ENCODE measurements at places on chromosomes 5 and 9.

GRCh38 chr5:112257976-112258375 is 161.1 kb downstream of the EPB41L4A start:
- no peak for DNase-seq

GRCh38 chr5:746258-746761 is 38.2 kb downstream of the ZDHHC11B start:
- DNase-seq = no peak

DNA sequence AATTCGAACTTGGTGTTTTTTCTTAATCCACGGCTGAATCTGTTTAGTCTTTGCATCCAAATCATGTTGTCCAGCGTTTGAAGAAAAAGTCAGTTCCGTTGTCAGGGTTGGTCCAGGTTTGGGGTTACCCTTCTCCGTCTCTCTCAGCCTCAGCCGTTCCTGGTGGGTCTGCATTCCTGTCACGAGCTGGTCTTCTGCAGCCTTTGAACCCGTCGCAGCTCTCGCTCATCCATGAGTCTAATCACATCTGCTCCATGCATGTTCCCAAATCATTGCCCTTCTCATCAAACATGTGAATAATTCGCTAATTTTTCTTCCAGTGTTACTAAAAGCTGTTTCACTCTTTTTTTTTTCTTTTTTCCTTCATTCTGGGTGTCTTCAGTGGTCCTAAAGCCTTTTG is 39.0 kb upstream of the EXOC3 start:
- no peak for DNase-seq

GRCh38 chr5:61357745-61358144 is 25.7 kb downstream of the ZSWIM6 start:
- peak; percentile 52 for DNase-seq

DNA sequence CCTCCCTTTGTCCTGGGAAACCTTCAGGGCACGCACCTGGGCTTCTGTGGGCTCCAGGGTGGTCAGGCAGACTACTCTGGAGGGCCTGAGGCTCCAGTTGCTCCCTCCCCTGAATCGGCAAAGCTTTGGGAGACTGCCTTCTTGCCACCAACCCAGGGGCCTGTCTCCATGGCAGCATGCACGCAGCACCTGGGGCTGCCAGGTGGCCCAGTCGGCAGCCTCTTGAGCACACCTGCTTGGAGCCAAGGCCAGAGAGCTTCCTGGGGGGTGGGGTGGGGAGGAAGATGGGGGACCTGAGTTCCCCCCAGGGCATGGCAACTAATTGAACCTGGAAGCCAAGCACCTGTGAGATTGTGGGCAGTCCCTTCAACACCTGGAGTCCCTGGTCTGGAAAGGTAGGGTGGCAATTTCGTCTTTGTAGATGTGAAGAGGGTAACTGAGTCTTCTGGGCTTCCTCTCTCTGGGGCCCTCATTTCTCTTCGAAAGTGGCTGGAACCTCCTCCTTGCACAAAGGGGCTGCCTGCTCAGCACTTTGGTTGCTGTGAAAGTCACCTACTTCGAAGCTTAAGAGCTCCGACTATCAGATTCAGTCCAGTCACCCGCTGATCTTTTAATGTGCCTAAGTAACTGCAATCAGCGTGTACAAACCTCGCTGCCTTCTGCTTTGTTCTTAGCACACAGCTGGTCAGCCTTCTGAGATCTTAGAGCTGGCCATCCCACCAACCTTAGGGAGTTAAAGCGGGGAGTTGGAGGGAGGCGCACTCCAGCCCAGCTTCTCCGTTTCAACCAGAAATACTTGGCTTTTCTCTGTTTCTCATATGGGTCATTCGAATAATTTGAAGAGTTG is 4.0 kb downstream of the RNF183 start:
- DNase-seq = no peak

Measured in KBM-7 (cell line).